Fibroblast of pulmonary artery (primary cell): ENCODE measurements at places on chromosomes 1 and 21.

GRCh38 chr1:116605315-116605714, 34.5 kb upstream of the CD58 start:
- no peak for DNase-seq

GRCh38 chr1:26862781-26863684, at the start of gene SFN:
Gene SFN, plus strand, starts transcription at chr1:26863149. Its CDS starts 64 bp downstream, at chr1:26863213.
- DNase-seq: no peak

DNA sequence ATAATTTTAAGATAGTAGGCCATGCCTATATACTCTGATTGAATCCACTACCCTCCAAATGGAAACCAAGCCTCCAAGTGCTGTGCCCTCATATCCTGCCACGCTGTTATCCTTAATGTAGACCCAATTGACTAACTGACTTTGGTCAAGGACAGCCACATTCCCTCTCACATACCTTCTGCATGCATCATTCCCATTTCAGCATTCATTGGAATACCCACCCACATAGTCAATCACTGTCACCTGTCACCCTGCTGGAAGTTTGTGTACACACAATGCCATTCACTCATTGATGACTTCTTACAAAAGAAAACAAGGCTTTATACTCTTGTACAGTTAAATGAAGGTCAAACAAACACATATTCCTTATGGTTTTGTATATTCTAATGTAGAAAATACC, 221.1 kb upstream of the PBX1 start:
- no peak for DNase-seq

DNA sequence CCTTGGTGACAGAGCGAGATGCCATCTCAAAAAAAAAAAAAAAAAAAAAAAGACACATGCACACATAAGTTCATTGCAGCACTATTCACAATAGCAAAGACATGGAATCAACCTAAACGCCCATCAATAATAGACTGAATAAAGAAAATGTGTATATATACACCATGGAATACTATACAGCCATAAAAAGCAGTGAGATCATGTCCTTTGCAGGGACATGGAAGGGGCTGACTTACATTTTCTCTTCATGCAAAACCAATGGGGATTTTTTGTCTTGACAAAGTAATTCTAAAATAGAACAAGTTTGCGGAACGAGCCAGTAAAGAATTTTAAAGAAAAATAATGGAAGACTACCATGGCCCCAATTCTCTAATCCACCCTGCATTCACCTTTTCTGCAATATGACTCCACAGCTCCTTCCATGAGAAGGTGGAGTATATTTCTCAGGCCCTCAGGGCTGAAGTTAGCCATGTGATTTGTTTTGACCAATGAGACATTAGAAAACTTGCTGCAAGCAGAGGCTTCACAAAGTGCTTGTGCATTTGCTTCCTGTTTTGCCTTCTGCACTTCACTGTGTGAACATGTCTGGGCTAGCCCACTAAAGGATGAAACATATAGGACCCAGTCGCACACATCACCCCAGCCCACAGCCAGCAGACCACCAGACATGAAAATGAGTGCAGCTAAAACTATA, 78.8 kb upstream of the NR5A2 start:
- DNase-seq: peak; percentile 7

DNA sequence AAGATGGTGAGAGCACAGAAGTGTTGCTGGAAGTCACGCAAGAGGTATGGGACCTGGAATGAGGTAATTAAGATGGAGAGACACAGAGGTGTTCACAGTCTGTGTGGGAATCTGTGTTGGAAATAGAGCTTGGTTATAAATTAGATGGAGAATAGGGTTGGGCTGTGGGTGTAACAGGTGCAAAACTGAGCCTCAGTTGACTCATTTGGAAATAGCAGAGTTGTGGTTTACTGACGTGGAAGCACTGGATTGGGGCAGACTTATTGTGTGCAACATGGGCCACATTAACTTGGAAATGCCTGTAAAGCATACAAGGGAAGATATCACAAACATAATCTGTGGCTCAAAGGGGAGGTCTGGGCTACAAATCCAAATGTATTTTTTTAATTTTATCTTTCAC, 13.0 kb downstream of the CAMSAP2 start:
- DNase-seq: no peak

DNA sequence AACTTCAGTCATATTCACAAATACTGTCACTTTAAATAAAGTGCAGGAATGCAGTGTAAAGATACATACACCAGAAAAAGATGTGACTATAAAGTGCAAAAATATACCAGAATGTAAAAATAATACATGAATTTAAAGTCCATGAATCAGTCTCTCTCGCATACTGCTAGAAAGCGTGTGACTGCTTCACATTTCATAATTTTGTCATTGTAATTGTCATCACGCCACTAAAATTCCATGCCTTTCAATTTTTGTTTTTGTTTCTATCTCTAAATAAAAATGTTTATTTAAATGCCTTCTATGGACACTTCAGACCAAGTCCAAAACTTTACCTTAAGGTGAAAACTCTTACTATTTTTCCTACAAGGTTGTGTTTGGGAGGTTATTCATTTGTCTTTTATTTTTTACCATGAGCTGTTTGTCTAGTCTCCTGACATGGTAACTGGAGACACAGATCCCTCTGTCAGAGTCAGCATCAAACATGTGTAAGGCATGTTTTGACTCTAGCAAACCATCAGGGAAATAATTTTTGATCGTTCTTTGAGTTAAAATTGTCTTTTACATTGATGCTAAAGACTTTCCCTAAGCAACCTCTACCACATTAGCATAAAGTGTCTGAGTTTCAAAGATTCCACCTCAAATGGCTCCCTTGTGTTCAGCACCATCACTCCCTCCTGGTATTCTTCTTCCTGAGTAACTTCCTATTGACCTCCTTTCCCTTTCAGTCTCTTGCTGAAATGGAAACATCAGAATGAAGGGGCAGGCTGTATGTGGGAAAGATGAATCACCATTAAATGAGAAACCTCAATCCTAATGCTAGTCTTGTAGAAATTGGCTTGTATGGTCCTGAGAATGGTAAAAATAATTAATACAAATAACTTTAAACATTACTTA, 14.0 kb upstream of the AIM2 start:
- peak; percentile 38 for DNase-seq

DNA sequence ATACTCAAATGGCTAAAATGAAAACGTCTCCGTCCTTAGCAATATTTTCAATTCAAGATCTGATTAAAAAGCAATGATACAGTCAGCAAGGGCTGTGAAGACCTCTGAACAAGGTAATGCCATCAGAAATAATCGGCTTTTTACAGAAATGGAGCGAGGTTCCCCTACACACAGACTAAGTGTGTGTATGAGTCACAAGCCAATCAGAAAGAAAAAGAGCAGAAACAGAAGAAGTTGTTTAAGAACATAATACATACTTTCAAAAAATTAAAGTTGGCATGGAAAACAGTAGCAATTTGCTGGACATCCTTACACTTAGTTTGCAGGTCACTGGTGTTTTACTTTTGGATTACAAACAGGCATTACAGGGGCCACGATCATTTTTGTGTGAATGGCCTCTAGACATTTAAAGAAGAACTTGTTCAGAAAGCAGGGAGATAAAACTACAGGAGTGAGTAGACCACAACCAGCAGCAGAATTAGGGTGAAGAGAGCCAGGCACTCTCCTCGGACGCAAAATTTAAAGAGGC, 350.0 kb upstream of the RUNX1 start:
- DNase-seq: no peak

GRCh38 chr1:172775606-172776005, 116.7 kb downstream of the FASLG start:
- DNase-seq: peak; percentile 48

DNA sequence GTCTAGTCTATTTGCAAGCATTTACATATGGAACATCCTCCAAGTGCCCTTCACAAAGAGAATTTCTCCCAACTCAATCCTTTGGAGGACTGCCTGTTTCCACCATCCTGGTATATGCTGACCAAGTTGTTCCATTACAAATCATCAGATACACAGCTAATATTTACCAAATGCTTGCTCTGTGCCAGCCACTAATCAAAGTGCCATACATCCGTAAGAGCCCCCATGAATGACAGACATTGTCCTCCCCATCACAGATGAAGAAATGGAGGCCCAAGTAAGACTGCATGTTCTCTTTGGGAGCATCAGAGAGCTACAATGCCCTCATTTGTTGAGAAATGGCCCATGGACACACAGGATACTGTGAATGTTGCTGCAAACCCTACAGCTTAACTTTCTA, 130.0 kb upstream of the BACE2 start:
- no peak for DNase-seq

DNA sequence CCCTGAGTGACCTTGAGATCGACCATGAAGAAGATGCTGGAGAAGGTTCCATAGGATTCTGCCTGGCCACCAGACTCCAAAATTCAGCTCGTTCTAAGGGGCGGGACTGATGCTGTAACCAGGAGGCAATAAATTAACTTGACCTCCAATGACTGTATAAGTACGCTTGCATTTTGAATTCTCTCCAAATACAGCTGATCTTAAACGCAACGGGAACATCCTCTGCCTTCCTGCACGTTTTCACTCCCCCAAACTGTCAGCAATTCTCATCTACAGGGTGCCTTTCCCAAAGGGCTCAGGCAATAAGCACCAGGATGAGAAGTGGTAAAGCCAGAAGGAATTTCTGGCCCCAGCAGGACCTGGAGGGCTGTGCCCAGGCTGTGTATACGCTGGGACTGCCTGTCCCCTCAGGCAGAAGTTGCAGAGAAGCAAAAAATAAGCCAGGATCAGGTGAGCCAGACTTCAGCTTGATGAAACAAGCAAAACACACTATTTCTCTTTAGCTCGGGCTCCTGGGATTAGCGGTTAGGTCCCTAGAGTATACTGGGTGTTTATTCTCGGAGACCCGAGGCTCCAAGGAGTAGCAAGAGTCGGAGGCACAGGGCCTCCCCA, 124.8 kb downstream of the LRIG2 start:
- no peak for DNase-seq

DNA sequence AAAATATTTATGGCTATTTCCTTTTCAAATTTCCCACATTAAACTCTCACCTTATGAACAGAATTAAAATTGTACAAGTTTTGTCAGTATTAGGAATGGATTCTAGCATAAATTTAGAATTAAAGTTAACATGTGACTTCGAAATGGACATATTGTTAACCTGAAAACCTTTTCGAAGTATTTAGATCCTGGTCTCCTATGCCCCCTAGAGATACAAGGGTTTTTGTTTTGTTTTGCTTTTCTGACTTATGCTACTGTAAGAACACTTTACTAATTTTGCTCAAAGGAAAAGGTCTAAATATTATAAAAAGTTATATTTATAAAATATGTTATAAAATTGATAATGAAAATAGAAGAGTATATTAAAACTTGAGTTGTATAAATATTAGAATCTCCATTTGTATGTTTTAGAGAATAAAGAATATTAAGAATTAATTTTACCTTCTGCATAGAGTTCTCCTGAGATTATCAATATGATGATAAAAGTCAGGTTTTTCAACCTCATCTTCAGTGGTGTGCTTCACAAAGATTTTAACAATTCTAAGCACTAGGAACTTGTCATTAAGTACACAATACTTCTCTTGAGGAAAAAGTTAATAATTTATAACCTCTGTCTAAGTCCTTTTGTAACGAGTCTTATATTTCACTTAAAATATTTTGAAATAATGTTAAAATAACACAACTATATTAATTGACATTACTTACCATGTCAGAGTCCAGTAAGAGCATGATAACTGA, at the start of gene F13B:
Gene F13B (minus strand): TSS at position 542 of the 738 bp plus-strand sequence. CDS start 37 bp downstream, at position 505.
- DNase-seq: peak; percentile 7

DNA sequence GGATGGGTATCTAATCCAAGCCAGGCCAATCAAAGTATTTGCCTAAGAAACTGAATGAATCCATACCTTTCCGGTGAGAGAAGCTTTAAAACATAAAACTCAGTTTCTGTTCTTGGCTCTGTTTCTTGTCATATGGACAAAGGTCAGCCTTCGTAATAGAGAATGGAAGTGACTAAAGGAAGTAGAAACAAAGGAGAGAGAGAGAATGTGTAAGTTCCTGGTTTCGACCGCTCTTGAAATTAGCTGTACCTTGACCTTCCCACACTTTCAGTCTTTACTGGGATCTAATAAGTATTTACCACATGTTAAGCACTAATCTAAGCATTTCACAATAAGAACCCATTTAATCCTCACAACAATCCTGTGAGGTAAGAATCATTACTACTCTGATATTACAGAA, 19.6 kb upstream of the CLCA4 start:
- peak; percentile 16 for DNase-seq

DNA sequence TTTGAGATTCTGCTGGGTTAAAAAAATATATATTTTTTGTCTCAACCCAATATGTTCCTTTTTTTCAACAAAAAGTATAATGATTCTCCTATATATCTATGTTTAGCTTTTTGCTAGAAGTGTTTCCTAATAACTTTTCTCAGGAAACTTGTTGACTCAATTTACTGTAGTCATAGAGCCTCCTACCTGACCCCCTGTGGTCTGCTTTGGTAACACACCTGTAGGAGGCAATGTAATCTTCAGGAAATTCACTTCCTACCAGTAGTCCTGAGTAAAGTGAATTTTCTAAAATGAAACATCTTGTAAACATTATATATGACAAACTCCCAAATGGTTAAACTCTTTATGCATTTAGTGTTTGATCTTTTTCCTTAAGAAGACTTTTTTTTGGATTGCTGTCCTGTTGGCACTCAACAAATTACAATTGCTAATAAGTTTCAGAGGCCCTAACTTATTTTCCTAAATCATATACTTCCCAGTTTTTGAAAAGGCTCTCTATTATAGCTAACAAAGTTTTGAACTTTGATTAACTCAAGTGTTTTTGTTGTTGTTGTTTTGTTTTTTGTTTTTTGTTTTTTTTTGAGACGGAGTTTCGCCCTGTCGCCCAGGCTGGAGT, 118.3 kb downstream of the OLFML2B start:
- peak; percentile 49 for DNase-seq

GRCh38 chr21:45225741-45226327, 61.9 kb downstream of the POFUT2 start:
- DNase-seq: no peak

DNA sequence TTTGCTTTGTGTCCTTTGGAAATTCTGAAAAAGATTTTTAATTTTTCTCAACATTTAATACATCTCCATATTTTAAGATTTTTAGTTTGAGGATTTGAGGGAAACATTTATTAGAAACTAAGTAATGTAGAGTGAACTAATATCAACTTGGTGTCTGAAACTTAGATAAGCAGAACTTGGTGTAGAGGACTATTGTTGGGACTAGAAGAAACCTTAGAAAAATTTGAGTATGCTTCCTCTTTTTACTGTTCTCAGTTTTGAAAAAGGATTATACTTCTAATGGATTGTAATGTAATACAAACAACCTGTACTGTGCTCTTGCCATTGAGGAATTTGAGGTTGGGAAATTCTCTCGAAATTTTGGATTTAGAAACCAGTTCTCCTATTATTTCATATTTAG, 2.4 kb downstream of the FNBP1L start:
- no peak for DNase-seq
